ENCODE measurements at places on chromosomes 6 and 20.

GRCh38 chr6:135722679-135723078 is 128.8 kb upstream of the PDE7B start:
- DNase-seq: peak; percentile 66

- no peak for DNase-seq
These were observed 25.5 kb downstream of the CHD6 start for GRCh38 chr20:41592516-41593216.

DNA sequence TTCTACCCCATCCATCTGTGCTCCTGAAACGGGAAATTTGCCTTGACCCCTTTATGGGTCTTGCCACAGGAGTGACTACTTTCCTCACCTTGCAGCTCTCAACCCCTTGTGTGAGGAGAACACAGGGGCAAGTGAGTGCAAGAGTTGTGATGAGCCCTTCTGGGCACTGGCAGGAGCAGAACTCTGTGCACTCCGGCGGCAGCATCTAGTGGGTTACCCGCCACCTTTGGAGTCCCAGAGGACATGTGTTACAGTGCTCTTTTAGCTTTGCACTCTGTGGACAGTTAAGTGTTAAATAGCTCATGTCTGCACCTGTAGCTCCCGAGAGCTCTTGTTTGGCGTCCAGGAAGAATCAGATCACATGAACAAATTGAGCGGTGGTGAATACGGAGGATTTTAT is 940.2 kb downstream of the GRIK2 start:
- no peak for DNase-seq

DNA sequence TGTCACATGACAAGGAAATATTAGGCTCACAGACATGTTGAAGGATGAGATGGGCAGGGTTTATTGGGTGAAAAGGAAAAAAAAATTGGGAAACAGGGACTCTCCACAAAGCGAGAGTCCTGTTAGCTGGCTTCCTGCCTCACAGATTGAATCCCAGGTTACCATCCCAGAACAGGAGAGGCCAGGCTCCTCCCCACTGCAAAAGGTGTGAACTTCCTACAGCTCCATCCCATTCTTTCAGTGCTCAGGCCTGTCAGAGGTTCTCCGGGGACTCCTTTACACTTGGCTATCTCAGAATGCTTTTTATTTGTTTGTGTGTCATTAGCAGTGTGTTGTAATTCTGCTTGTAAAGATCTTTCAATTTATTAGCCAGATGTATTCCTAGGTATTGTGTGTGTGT is 115.1 kb downstream of the ADTRP start:
- DNase-seq: no peak

DNA sequence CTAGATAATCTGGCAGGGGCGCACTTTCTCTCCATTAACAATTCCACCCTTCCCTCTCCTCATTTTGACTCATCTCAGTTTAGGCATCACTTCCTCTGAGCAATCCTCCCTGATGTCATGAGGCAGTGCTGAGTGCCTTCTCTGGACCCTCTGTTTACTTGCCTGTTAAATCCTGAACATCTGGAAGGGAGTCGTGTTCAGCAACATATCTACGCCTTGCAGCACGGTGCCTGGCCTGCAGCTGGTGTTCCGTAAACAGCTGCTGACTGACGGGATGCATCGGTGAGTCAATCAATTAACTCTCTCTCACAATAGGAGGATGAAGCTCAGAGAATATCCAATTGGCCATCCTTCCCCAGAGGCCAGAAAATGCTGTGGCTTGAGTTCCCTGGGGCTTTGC is 613.5 kb downstream of the PTPRT start:
- no peak for DNase-seq

DNA sequence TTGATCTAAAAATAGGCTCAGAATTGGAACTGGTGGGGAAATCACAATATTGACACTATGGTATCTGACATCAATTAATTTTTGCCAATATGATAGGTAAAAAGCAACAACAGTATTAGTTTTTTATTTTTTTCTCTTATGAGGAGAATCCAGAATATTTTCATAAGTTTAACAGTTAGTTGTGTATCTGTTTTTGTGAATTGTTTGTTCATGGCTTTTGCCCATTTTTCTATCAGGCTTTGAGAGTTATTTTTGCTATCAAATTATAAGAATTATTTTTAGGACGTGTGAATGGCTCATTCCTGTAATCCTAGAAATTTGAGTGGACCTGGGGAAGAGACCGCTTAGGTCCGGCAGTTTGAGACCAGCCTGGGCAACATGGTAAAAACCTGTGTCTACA is 608.6 kb upstream of the ADGRB3 start:
- no peak for DNase-seq

DNA sequence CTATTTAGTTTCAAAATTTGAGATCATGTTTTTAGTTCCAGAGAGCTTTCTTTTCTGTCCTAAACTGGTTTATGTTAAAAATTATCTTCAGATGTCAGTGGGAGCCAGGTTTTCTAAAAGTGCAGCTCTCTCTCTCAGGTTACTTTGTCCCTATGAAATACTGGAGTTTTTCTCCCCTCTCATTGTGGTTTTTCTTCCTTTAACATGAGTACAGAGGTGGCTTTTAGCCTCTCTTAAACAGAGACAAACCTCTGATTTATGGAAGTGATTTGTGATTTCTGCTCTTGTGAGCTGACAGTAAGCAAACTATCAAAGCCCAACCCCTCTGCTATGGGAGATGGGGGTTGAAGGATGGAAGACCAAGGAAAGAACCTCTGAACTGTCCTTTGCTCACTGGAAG is 85.7 kb downstream of the LIN28B start:
- DNase-seq: no peak

DNA sequence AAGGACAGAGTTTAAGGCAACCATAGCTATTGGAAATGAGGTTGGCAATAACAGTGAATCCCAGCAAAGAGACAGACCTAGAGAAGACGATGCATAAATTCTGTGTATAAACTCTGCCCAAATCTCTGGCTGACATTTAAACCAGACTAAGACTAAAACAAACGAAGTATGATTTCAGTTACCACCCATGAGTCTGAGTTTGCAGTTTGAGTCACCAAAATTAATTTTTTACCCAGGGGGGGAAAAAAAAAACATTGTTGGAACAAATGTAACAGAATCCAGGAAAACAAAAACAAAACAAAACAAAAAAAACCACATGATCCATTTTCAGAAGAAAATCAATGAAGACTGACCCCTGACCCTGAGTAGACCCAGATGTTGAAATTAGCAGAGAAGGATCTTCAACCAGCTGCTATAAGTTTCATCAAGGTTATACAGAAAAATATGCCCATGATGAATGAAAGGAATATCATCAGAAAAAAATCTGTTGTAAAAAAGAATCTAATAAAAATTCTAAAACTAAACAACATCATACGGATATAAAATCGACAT is 190.8 kb downstream of the GMDS start:
- no peak for DNase-seq

DNA sequence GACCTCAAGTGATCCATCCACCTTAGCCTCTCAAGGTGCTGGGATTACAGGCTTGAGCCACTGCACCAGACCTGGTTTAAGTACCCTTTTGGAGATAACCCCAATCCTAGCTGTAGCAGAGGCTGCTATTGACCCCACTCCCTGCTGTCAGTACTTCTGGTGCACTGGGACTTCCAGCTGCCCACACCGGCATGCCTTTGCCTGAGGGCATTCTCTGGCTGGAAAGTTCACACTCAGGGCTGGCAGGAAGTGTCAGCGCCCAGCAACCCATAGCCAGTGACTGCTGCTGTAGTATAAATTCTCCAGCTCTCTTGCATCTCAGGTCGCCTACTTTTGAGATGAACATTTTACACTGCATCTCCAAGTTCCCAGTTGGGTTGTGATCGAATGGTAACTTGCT is 75.3 kb downstream of the UTRN start:
- no peak for DNase-seq

GRCh38 chr6:167529444-167530335 is 204.8 kb downstream of the TTLL2 start:
- DNase-seq: no peak

DNA sequence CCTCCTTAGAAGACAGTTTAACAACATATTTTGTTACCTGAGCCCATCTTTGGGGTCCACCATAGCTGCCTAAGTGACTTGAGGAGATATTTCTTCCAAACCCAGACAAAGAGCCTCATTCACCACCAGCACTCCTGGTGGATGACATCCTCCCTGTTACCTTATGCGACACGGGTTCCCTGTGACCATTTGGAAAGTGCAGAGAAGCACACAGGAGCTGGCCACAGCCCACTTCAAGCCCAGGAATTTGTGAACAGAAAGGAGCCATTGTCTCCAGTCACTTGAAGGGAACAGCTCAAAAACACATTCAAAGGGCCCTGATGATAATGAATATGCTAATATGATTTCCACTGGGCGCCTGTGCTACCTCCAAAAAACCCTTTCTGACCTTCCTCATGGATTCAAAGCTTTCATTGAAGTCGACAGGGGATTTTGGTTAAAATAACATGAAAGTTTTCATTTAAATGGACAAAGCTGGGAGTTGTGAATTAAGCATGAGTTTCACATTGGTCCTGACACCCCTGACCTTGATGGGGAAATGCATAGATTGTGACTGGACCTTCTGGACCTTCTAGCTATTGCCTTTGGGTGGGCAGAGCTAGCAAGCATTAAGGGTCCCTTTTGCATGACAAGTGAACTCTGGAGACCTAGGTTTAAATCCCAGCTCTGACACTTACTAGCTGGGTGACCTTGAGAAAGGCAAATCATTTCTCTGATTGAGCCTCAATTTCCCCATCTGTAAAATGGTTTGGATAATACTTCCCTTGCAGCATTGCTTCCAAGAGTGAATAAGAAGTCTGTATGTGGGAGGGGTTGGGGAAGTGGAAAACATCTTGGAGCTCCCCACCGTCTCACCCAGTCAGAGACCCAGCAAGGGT is 83.3 kb upstream of the SIRPA start:
- no peak for DNase-seq
